MG63 (cell line): ENCODE measurements at places on chromosomes 7 and 10. TPM values are rescaled to one million over a fixed set of nuclear protein-coding genes. Genes with fewer than 3 reads are reported as not detected.

The JAZF1 gene
- total RNA-seq = 5.7 and 7.6 TPM in 2 replicates

The LFNG gene
- total RNA-seq = 2.9 and 6.0 TPM in 2 replicates

DNA sequence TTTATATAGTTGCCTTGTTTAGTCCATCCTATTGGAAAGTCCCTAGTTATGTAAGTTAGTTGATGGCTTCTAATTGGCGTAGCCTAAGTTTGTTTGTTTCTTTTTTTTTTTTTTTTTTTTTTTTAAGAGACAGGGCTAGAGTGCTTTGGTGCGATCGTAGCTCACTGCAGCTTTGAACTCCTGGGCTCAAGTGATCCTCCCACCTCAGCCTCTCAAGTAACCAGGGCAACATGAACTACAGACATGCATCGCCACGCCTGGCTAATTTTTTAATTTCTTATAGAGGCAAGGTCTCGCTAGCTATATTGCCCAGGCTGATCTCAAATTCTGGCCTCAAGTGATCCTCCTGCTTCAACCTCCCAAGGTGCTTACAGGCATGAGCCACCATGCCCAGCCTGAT, 7.1 kb downstream of the CSGALNACT2 start:
- no peak for DNase-seq

- no peak for DNase-seq
Observed at GRCh38 chr7:43784030-43784584, 25.6 kb downstream of the BLVRA start.

DNA sequence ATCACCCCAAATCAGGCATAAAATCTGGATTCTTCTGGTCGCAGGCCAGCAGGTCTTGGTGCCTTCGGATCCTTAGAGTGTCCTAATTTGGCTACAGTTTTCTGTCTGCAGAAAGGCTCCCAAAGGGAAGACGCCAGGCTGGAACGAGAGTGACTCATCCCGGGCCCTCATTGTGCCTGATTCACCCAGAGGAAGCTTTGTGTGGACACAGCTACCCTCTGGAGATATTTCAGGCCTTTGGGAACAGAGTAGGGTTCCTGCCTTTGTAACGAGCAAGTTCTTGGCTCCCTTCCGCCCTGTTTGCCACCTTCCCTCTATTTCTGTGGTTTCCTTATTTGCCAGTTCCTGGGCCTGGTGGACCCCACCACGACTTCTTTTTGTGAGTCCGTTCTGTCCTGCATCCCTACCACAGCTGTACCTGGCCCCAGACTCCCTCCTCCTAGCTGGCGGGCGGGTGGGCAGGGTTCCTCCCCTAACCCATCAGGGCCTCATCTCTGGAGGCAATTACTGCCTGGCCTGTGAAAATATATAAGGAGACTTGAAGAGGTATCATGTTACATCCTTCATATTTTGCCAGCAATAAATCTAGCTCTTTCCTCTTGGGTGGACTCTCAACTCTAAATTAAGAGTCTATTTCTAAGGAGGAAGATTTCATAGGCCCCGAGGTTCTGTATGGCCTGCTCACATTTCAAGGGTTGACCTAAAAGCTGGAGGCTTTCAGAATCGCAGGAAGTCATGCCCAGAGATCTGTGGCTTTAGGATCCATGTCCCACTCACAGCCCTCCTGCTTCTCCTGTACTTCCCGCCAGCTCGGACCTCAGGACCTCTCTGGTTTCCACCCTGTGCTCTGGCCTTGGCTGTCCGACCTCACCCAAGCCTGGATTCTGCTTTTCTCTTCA, 219.2 kb upstream of the ZNF32 start:
- peak; percentile 93 for DNase-seq
